Caco-2 (cell line): ENCODE measurements at places on chromosomes 1 and 21.

DNA sequence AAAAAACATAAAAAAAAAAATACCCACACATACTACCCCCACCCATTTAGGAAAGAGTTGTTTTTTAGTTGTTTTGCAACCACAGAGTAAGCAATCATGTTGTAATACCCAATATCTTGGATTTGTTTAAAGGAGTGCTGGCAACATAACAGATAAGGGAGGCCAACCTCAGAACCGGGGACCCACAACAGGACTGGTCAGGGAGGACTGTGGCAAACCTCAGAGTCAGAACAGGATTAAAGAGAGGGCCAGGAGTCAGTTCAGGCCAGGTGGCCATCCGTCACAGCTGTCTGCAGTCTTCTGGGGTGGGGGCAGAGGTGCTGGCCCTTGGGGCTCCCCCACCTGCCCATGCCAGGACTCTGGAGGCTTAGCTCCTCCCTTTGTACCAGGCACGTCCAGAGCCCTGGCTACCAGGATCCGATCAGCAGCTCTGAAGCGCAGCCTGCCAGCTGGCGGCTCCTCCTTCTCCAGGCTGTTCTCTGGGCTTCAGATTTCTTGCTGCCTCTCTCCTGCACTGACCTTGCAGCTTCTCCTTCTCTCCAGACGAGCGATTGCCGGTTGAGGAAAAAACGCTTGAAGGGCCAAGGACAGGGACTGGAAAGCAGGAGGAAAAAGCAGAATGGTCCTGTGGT, 7.9 kb downstream of the H6PD start:
- no peaks in the 10 kb centered on the region for H3K27me3 ChIP-seq
- H3K4me1 ChIP-seq = no peaks in the 10 kb centered on the region
- no peak overlapping the region for H3K4me3 ChIP-seq
- DNase-seq = peak; percentile 52

DNA sequence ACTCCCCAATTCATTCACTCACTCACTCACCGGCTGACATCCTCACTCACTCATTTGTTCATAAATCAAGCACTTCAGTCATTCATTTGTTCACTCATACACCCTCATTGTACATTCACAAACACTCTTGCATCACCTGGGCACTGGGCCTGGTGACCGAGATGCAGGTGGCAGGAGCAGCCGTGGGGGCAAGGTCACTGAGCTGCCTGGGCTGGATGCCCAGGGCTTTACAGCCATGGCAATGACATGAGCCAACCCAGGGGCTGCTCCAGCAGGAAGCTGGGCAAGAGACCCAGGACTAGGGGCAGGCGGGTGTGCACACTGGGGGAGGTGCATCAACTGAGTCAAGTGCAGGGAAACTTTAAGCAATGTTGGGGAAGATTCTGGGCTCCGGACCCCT, 113.6 kb upstream of the IGSF21 start:
- no peaks in the 10 kb centered on the region for H3K4me1 ChIP-seq
- H3K27ac ChIP-seq = no peak overlapping the region
- no peak for DNase-seq
- H3K36me3 ChIP-seq = no peaks in the 10 kb centered on the region

- no peak overlapping the region for H3K4me3 ChIP-seq
- H3K4me1 ChIP-seq = no peaks in the 10 kb centered on the region
- no peak for DNase-seq
- no peaks in the 10 kb centered on the region for H3K27me3 ChIP-seq
- H3K36me3 ChIP-seq = no peaks in the 10 kb centered on the region
Observed at GRCh38 chr21:35873441-35873840, 186.9 kb downstream of the SETD4 start.

DNA sequence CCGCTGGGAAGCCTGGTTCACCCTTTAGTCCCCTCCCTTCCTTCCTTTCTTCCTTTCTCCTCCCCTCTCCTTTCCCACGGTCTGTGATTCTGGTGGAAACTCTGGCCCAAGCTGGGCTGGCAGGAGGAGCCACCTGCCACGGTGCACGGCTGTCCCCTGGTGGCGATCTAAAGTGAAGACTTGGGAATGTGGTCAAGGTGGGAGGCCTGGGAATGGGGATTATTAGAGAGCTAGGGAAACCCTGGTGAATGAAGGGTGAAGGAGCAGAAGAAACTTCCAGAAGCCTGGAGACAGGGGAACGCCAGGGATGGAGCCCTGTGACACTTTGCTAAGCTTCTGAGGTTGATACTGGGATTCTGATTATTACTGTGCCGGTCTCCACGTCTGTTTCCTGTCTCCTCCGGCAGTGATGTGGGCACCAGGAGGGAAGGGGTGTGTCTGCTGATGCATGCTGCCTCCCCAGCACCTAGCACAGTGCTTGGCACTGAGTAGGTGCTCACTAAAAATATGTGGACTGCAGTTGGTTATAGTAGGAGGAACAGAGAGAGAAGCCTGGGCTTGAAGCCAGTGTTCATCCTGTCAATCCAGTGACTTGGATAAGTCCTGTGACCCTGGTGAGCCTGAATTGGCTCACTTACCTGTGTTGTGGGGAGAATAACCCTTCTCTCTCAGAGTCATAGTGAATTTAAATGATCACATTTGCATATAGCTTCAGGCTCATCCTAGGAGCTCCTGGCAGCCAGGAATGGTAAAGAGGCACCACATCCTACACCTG, 71.2 kb upstream of the NBPF3 start:
- H3K4me1 ChIP-seq = peaks cover 5% of the 10 kb centered on the region; the same call in 1 of the 2 replicates
- no peaks in the 10 kb centered on the region for H3K36me3 ChIP-seq
- no peaks in the 10 kb centered on the region for H3K27me3 ChIP-seq

- H3K27ac ChIP-seq = no peak overlapping the region
- H3K36me3 ChIP-seq = no peaks in the 10 kb centered on the region
- no peak overlapping the region for H3K4me3 ChIP-seq
- H3K27me3 ChIP-seq = no peaks in the 10 kb centered on the region
Observed at GRCh38 chr1:234486858-234487840, 8.2 kb upstream of the TARBP1 start.

DNA sequence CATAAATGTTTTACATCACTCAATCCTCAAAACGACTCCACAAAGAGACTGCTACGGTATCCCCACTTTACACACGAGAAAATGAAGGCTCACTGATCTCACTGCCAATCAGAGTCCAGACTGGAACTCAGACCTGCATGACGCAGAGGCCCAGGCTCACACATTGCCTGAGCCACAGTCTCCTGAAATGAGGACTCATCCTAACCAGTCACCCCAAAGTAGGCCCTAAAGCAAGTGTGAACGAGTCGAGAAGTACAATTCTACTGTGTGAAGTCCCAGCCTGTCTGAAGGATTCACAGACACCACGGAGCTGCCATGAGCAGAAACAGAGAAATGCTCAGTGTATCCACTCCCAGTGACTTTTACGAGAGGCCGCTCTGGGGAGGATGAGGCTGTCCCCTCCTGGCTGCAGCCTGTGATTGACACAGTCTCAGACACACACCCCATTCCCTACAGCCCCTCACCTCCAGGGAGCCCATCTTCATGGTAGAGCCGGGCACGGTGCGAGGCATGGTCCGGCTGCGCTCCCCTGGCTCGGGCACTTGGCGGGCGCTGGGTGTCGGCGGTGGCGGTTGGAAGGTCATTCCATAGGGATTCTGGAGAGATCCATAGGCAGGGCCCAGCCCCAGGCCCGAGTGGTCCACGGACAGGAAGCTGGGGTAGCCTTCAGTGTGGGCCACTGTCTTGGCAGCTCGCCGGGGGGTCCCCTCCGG, 26.7 kb upstream of the COL16A1 start:
- no peak for DNase-seq
- H3K27me3 ChIP-seq = no peaks in the 10 kb centered on the region
- no peak overlapping the region for H3K27ac ChIP-seq
- no peaks in the 10 kb centered on the region for H3K4me1 ChIP-seq
- no peaks in the 10 kb centered on the region for H3K36me3 ChIP-seq

DNA sequence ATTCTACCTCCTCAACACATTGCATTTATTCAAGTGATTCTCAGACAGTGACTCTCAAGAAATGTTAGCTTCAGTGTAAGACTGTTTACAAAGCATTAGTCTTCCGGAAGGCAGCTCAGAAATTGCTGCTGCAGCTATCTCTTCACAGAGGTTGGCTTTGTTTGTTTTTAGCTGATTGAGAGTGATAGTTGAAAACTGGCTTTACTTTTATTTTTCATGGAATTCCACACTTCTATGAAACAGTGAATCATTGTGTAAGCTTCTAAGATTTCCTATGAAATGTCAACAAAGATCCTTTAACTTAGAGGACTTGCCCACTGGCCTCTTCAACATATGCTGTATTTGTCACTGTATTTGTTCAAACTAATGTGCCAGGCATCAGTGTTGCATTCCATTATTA, 121.3 kb downstream of the TNNI3K start:
- no peaks in the 10 kb centered on the region for H3K36me3 ChIP-seq
- H3K4me1 ChIP-seq = no peaks in the 10 kb centered on the region
- H3K27me3 ChIP-seq = no peaks in the 10 kb centered on the region
- H3K4me3 ChIP-seq = no peak overlapping the region
- no peak for DNase-seq
- H3K27ac ChIP-seq = no peak overlapping the region

- H3K36me3 ChIP-seq = no peaks in the 10 kb centered on the region
- no peak overlapping the region for H3K4me3 ChIP-seq
- DNase-seq = peak; percentile 64
- H3K27ac ChIP-seq = no peak overlapping the region
- H3K27me3 ChIP-seq = no peaks in the 10 kb centered on the region
Observed at GRCh38 chr21:45128613-45129188, 54.3 kb downstream of the ADARB1 start.

DNA sequence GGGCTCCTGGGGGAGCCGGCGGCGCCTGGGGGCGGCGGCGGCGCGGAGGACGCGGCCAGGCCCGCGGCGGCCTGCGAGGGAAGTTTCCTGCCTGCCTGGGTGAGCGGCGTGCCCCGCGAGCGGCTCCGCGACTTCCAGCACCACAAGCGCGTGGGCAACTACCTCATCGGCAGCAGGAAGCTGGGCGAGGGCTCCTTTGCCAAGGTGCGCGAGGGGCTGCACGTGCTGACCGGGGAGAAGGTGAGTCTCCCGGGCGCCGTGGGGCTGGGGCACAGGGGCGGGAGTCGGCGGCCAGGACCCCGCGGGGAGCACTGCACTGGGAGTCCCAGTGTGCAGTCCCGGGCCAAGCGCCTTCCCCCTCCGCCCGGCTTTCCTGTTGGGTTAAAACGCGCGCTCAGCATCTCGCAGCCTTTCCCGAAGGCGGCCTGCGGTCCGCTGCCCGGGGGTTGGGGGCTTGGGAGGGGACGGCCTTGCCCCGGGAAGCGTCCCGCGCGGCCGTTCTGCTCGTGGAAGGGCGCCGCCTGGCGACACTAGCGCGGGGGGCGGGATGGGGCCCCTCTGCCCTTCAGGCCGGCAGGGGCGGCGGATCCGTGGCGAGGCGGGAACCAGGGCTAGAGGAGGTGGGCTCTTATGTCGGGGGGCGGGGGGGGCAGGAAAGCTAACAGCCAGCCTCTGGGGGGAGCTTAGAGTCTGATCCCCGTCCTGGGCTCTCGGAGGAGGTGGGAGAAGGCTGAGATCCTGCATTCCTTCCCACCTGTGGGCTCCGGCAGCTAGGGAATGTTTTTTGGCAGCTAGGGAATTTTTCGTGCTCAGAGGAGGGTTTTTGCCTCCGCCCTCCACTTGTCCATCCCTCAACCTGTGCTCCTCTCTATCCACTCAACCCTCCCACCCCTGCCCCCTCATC, 1.1 kb downstream of the HUNK start:
- peaks cover 2% of the 10 kb centered on the region for H3K27me3 ChIP-seq
- no peaks in the 10 kb centered on the region for H3K36me3 ChIP-seq

DNA sequence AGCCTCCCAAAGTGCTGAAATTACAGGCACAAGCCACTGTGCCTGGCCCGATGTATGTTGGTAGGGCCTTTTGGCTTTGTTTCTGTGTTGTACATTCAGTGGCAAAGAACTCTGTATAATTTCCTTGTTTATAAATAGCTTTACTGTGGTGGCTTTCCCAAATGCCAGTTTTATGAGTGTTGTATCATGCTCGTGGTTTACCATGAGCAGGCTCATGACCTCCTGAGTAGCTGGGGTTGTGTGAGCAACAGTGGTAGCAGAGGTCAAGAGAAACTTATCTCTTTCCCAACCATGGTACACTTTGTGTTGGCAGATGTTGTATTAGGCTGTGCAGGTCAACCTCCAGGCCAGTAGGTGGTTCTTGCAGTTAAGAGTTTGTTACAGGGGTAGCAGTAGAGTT, 420.4 kb upstream of the BEND5 start:
- H3K4me3 ChIP-seq = no peak overlapping the region
- no peak for DNase-seq
- H3K27me3 ChIP-seq = no peaks in the 10 kb centered on the region
- no peaks in the 10 kb centered on the region for H3K4me1 ChIP-seq
- H3K36me3 ChIP-seq = no peaks in the 10 kb centered on the region
- no peak overlapping the region for H3K27ac ChIP-seq

DNA sequence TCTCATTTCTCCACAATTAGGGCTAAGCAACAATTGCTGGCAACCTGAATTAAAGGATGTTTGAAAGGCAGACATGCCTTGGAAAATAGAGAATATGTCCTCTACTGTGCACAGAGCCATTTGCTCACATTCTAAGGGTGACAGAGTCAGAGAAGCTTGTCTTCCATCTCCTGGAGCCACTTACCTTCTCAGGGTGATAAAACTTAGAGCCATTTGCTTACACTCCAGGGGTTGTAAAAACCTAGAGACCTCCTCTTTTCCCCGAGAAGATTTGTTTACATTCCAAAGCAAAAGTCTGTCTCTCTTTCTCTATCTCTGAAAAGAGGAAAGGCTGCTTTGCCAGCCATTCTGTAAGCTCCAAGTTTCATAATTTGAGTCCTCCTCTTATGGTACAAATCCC, 61.3 kb downstream of the LBR start:
- H3K27ac ChIP-seq = no peak overlapping the region
- H3K4me3 ChIP-seq = no peak overlapping the region
- H3K27me3 ChIP-seq = no peaks in the 10 kb centered on the region
- H3K4me1 ChIP-seq = 0 out of 2 replicates have a peak, but pooled peaks cover 3% of the 10 kb centered on the region

GRCh38 chr1:44531785-44532566, 126.9 kb downstream of the RNF220 start:
- no peaks in the 10 kb centered on the region for H3K36me3 ChIP-seq
- H3K4me3 ChIP-seq = no peak overlapping the region
- no peaks in the 10 kb centered on the region for H3K27me3 ChIP-seq
- DNase-seq = peak; percentile 39
- H3K27ac ChIP-seq = peak overlapping the region; percentile 5

DNA sequence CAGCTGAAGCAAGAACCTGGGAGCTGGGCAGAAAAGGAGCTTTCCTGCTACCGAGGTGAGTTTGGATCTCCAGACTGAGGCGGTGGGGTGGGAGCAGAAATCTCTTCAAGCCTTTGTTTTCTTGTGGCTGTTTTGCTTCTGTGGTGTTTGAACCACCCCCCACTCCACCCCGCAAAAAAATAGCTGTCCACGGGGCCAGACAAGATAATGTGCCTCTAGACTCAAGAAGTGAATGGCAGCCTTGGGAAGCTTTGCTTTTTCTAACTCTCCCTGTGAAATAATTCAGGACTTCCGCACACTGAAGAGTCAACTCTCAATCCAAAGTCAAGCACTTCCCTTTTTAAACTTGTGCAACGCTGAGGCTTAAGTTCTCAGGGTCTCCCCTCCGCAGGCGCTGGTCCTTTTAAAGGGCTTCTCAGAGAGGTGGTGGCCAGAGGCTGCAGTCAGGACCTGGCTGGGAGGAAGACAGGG, 159.6 kb upstream of the COA6 start:
- no peaks in the 10 kb centered on the region for H3K36me3 ChIP-seq
- no peaks in the 10 kb centered on the region for H3K4me1 ChIP-seq
- H3K27ac ChIP-seq = no peak overlapping the region
- peak overlapping the region; percentile 23 for H3K4me3 ChIP-seq
- no peak for DNase-seq

- no peak for DNase-seq
- no peaks in the 10 kb centered on the region for H3K27me3 ChIP-seq
- no peak overlapping the region for H3K27ac ChIP-seq
- no peaks in the 10 kb centered on the region for H3K36me3 ChIP-seq
- H3K4me1 ChIP-seq = no peaks in the 10 kb centered on the region
- H3K4me3 ChIP-seq = no peak overlapping the region
Observed at GRCh38 chr1:53128401-53128800, 14.0 kb downstream of the SLC1A7 start.
